ENCODE measurements at places on chromosomes 12 and 14.

GRCh38 chr12:76288218-76288617 is 60.0 kb downstream of the BBS10 start:
- no peak for DNase-seq

DNA sequence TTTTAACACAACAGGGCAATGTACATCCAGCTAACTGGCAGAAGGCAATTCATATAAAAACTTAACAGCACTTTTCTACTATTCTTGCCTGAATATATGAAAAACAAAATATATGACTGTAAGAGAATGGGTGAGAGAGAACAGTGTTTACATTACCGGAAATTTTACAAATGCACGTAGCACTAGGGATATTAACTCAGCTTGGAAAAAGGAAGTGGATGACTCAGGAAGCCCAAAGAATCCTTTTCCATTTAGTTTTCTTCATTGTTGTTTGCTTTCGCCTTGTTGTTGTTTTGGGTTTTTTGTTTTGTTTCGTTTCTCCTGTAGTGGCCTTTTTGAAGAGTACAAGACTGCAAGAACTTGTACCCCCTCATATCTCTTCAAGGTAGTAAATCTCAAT is 295.5 kb downstream of the EGLN3 start:
- no peak for DNase-seq

DNA sequence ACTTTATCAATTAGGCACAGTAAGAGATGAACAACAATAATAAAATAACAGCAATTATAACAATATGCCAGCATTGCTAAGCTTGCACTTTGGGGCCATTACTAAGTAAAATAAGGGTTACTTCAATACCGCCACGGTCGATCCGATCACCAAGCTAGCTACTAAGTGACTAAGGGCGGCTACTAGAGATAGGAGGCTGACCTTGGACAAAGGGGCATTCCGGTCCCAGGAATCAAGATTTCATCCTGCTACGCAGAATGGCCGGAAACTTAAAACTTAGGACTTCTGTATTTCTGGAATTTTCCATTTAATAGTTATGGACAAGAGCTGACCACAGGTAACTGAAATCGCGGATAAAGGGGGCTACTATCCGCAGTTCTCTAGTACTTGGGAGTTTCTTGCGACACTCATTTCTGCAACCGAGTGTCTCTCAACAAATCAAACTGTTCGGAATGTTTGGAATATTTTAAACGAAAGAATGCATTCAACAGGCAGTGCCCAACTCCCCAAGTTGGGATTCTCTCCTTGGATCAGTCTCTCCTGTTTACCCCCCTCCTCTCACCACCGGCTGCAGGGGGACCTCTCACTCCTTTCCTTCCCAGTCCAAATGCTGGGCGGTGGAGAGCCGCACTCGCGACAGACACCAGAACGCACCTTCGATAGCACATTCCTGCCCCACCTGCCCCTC is 650 bp downstream of the HEBP1 start:
- DNase-seq: no peak

DNA sequence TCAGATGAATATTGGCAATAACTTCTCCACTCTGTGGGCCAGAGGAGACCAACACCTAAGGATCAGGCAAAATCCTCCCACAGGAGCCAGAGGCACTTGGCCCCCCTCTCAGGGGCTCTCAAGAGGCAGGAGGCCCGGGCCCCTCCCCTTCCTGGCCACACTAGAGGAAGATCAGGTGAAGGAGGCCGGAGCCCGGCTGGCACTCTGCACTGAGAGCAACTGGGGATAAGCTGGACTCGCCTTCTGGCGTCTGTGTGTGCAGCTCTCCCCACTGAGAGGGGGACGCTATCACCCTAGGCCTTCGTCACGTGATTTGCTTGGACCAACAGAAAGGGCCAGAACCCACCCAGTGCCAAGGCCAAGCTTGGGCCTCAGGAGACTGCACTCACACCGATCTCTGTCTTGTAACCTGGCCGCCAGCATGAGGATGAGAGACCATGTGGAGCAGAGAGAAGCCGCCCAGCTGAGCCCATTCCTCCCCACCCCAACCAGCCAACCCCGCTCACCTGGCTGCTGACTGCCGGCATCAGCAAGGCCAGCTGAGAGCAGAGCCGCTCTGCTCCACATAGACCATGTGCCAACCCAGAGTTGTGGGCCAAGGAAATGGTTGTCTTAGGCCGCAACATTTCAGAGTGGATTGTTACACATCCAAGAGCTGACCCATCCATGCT is 64.0 kb downstream of the NOC4L start:
- no peak for DNase-seq

- no peak for DNase-seq
These were observed 24.2 kb downstream of the TRIM9 start for GRCh38 chr14:51070726-51071125.

DNA sequence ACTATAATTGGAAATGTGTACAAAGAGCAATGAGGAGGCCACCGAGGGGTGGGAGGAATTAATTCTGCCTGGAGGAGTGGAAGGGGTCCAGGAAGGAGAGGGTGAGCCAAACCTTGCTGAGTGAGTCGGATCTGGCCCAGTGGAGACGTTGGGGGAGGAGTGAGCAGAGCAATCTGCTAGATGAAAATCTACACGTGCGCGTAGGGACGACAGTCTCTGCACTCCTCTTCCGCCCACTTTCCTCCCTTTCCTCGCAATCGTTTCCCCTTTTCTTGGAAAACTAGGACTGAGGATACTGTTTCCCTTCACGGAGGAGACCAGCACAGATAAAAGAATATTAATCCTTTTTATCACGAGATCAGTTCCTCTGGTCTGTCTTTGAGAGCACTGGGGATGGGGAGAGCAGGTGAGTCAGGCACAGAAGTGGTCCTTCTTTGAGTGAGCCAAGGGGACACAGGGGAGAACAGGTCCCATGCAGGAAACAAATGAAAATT is 2.9 kb upstream of the NAB2 start:
- no peak for DNase-seq

DNA sequence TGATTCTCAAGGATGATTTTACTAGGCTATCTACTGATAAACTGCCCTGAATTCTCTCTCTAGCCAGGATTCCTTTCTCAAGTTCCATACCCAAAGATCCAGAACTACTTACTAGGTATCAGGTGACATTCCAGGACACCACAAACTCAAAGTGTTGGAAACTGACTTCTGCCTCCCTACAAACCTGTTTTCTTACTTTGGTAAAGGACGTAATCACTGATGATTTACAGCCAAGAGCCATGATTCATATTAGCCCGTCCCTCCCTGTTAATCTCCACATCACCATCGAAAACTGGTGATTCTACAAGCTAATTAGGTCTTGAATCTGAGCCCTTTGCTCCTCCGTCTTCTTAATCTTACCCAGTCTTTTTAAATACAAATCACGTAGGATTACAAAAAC is 1.0 kb upstream of the ATG14 start:
- no peak for DNase-seq

GRCh38 chr12:262817-263216 is at the start of gene SLC6A13:
Gene SLC6A13 (minus strand): TSS chr12:262836. CDS start chr12:260052, 2,784 bp downstream.
- no peak for DNase-seq

DNA sequence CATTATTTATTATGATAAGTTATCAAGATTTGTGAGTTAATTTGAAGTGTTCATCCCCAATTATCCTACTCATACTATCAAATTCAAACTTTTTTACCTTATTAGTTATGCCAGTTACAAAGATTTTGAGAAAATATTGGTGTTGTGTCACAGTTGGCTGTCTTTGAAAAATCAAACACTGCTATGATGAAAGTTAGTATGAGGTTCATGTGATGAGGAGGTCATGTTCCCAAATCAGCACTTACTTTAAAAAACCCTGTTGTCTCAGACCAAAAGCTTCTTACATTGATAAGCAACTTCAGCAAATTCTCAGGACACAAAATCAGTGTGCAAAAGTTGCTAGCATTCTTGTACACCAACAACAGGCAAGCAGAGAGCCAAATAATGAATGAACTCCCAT is 68.1 kb downstream of the TTC6 start:
- DNase-seq: no peak

GRCh38 chr12:110825530-110825929 is 21.3 kb upstream of the CCDC63 start:
- DNase-seq: no peak

All from NCI-H2107 (cell line).